Activated CD4-positive, alpha-beta T cell treated with anti-CD3 and anti-CD28 coated beads for 24 hours (primary cell): ENCODE measurements at places on chromosomes 3 and 15.

- DNase-seq: peak; percentile 40
Observed at GRCh38 chr3:32296251-32297204, 58.0 kb downstream of the CMTM8 start.

GRCh38 chr15:91849749-91850161 is 3.8 kb upstream of the SLCO3A1 start:
- DNase-seq: no peak

- DNase-seq: no peak
Observed at GRCh38 chr15:65816441-65816840, 24.3 kb upstream of the DENND4A start.

DNA sequence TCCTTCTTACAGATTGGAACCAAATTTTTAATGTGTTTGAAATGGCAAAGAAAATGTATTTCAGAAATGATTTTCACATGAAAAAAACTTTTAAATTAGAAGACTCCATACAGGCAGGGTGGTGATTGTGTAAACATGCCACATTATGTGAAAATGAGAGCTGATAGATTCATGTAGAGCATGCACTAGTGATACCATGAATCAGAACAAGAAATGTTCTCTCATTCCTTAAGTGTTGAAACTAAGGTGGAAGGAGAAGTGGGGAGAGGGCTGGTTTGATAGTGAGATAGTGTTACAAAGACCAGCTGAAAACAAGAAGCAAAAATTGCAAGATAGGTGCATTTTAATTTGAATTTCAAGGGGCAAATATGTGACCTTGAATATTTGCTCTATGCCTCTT is 100.3 kb downstream of the CCNL1 start:
- no peak for DNase-seq

- no peak for DNase-seq
Observed at GRCh38 chr3:158847452-158847821, 45.6 kb downstream of the MFSD1 start.

GRCh38 chr3:187072511-187072910 is 66.8 kb downstream of the RPL39L start:
- no peak for DNase-seq

- no peak for DNase-seq
Observed at GRCh38 chr15:39364721-39365120, 216.2 kb upstream of the THBS1 start.

DNA sequence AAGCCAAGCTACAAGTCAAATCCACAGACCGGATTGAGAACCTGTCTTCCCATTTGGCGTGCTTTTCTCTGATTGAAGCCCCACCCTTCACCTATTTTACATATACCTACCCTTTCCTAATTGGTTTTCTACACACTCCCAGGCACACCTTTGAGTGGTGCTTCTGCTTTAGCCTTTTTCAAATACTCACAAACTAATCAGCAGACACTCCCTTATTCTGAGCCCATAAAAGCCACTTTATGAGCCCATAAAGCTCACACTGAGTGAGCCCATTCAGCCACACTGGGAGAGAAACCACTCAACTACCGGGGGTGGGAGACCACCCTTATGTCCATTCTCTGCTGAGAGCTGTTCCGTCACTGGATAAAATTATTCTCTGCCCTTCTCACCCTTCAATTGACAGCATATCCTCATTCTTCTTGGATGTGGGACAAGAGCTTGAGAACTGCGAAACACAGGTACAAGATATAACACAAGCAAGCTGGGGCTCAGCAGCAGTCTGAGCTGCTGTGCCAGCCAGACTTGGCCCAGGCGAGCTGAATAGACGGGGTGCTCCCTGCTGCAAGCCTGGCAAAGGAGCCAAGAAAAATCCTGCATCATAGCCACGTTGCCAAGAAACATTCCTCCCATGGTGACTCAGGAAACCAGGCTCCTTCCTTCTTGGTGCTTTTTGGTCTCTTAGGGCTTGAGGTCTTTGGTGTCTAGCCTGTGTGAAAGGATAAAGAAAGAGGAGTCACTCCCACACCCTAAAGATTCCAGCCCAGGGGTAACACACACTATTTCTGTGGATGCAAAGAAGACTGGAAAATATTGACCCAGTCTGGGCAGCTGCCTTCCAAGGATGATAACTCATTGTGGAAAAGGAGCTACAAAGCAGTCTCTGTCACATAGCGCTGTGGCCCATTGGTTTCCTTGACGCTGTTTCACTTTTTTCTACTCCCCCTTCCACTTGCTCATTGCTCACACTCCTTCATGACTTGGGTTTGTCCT is 609.7 kb downstream of the MCTP2 start:
- DNase-seq: no peak

- no peak for DNase-seq
Observed at GRCh38 chr3:45832699-45833098, 9.2 kb downstream of the LZTFL1 start.

DNA sequence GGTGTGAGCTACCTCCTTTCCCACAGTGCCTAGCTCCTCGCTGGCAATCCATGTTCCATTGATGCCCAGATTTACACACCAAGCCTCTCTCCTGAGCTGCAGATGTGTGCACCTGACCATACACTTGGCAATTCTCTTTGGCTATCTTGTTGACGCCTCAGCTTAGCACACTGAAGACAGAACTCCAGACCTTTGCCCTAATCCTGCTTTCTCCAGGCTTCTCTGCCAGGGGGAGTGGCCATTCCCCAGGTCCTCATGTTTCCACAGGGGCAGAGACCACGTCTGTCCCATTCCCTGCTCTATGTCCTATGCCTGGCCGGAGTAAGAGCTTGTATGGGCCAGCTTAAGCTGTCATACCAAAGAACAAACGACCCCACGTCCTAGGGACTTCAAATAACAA is 30.2 kb upstream of the ALDH1L1 start:
- no peak for DNase-seq

DNA sequence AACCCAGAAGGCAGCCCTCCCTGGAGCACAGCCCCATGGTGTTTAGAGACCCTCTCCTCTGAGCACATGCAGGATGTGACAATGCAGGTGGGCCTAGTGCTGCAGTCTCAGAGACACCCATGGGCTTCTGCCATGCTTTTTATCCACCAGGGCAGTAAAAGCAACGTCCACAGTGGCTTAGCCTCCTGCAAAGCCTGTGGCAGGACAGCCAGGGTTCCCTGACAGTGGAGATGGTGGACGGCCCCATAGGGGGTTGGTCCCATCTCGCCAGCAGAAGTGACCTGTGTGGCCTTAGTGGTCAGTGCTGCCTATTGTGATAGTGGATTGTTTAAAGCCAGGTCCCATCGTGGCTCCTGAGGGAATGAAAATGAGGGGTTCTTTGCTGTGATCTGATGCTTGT is 46.6 kb downstream of the APBA2 start:
- no peak for DNase-seq

GRCh38 chr15:63463793-63464192 is 40.6 kb upstream of the USP3 start:
- DNase-seq: no peak

GRCh38 chr3:65020281-65021160 is 332.7 kb upstream of the ADAMTS9 start:
- no peak for DNase-seq

GRCh38 chr3:66989860-66990696 is 8.0 kb upstream of the KBTBD8 start:
- no peak for DNase-seq

DNA sequence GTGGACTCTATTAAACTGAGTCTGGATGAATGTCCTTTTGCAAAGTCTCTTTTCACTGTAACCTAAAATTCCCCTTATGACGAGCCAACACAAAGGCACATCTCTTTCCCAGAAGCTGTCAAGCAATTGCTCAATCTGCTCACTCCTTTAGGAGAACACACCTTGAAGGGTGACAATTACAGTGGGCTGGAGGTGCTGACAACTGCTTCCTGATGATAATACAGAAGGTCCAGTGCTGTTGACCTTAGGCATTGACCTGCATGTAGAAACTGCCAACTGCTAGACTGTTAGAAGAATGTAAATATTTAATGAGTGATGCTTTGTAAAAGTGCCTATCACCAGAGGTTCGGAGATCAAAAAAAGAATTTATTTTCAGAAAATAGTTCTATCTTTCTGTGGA is 757.7 kb downstream of the GRM7 start:
- DNase-seq: no peak

DNA sequence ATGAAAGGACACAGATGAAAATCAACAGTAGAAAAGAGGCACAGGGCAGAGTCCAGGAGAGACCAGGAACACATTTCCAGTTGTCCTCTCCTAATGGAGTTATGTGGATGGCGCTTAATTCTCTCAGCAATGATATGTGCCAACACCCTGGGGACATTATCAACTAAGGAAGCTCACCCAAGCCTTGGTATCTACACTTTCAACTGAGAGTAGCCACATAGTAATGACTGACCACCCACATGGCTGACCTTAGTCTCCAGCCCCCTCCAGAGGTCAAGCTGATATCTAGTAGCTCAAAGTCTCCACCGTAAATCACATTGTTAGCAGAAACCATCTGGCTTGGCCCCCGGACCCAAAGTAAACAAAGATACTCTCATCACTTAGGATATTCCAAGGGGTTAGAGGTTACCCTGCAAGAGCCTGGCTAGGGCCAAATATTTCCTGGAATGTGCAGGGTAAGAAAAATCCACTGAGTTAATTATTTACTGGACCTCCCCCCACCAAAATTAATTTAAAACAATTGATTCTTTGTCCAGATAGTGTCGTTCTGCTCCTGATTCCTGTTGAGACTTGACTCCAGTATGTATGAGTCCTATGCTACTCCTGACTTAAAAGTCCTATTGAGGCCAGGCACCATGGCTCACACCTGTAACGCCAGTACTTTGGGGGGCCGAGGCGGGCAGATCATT is 24.8 kb downstream of the GABRR3 start:
- DNase-seq: no peak

GRCh38 chr3:167895178-167895577 is 159.7 kb downstream of the SERPINI1 start:
- DNase-seq: no peak

DNA sequence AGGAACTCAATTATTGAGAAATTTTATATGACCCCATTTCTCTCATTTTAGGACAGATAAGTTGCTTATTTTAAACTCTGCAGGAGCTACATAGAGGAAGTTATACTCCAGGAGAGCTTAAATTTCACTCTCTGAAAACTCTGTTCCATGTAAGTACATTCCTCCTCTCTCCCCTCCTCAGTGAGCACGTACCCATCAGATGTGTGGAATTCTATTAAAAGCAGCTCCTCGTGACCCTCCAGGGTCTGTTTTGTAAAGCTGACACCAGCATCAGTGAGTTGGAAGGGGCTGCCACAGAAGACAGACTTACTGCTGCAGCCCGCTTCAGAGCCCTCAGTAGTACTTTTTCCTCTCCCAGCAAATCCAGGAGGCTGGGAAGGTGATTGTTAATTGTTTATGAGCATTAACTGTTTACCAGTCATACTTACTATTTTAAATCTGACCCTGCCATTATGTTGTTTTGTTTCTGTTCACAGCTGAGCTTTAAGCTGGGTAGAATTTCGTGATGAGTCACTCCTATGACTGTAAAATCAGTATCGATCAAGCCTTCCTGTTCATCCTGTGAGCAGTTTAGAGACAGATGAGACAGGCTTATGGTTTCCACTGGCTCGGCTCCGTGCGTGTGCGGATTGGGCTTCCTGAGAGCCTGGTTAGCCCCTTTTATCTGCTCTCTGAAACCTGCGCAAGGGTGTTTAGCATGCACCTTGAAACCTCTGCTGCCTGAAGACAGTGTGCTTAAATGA is 20.4 kb downstream of the IGF1R start:
- DNase-seq: no peak

DNA sequence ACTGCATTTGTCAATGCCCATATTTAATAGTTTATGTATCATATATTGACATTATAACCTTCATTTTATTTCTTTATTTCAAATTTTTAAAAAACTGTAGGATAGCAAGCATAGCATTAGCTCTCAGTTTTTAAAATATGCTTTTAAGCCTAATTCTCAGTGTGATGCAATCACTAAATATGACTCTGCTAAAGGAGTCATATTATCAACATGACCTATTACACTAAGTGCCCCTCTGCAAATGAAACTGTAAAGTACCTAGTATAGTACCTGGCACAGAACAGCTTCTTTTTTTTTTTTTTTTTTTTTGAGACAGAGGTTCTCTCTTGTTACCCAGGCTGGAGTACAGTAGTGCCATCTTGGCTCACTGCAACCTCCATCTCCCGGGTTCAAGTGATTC is 179.4 kb upstream of the CGNL1 start:
- DNase-seq: no peak

DNA sequence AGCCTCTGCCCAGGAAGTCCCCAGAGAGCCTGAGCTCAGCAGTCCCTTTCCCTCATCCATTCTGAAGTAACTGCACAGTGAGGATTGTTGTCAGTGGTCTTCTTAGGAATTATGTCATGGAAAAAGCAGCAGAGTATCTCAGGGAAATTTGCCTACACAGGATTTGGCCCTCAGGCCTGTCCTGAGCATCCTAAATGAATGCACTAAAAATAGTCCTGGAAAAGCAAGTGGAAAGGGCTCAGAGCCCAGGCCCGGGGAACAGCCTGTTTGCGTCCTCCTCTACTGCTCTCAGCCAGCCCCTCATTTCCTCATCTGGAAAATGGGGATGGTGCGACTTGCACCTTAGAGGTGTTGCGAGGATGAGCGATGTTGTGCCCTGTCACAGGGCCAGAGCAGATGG is 21.6 kb downstream of the LYSMD4 start:
- DNase-seq: no peak

DNA sequence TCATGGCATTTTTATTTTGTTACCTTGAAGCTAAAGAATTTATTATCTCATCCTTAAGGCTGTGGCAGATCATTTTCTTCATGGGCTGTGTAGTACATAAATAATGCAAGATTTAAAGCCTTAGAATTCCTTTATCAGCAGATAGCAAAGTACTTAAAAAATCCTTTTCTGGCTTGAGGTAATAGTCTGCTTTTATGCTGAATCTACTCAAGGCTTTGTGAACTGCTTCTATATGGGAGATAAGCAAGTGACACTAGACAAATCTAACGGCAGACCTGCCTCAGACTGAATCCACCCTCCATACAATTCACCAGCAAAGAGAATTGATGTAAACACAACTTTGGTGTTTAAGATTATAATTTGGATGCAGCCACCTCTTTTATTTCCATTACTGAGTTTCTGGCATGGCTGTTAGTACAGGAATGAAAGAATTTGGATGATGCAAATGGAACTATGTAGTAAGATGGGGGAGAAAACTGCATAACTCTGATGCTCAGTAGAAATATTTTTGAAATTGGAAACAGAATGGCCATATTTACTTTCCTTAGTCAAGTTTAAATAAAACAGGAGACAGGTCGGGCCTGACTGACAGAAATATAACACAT is 1121.5 kb downstream of the NAALADL2 start:
- no peak for DNase-seq

- no peak for DNase-seq
Observed at GRCh38 chr15:78194568-78194925, 39.8 kb downstream of the ACSBG1 start.
